H4 (cell line): ENCODE measurements at places on chromosomes 16 and 17. TPM values are rescaled to one million over a fixed set of nuclear protein-coding genes. Genes with fewer than 3 reads are reported as not detected.

DNA sequence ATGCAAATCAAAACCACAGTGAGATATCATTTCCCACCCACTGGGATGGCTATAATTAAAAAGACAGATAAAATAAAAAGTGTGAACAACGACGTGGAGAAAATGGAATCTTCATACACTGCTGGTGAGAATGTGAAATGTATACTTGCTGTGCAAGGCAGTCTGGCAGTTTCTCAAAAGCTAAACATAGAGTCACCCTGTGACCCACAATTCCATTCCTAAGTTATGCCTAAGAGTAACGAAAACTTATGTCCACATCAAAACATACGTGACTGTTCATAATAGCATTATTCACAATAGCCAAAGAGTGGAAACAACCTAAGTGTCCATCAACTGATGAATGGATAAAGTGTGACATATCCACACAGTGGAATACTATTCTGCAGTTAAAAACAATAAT is 38.1 kb upstream of the VPS4A start:
- no peak for DNase-seq

CLDN7 gene
- total RNA-seq: not detected in 2 replicates

DNA sequence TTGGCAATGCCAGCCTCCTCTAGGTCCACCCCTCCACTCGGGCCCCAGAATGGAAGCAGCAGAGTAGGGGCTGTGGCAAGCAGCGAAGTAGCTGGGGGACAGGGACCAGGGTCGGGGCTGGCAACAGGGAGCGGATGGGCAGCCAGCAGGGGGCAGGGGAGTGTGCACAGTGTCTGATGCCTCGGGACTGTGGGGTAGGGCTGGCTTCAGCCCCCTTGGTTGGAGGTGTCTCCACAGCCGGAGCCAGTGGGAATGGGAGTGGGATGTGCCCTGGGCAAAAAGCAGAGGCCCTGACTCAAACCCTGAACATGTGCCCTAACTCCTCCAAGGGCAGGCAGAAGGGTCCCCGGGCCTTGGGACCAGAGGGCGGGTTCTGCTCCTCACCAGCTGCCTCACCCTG is 18.5 kb upstream of the ARHGAP27 start:
- DNase-seq: no peak

CDH8 gene
- total RNA-seq: 0.08 and 1.4 TPM in 2 replicates

DNA sequence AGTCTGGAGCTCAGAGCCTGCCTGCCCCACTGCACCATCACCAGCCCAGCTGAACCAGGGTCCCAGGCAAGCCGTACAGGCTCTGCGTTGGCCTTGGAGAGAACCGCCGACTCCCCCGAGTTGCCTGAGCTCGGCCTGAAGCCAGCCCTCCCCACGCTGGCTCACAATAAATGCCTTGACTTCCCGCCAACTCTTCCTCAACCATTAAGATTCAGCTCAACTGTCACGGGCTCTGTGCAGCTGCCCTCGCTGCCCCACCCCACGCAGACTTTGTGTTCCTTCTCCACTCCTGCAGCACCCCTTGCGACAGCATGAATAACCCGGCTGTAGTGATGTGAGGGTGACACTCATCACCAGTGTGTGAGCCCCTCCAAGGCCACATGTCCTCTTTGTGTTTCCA is 4.8 kb upstream of the QPRT start:
- DNase-seq: no peak

DNA sequence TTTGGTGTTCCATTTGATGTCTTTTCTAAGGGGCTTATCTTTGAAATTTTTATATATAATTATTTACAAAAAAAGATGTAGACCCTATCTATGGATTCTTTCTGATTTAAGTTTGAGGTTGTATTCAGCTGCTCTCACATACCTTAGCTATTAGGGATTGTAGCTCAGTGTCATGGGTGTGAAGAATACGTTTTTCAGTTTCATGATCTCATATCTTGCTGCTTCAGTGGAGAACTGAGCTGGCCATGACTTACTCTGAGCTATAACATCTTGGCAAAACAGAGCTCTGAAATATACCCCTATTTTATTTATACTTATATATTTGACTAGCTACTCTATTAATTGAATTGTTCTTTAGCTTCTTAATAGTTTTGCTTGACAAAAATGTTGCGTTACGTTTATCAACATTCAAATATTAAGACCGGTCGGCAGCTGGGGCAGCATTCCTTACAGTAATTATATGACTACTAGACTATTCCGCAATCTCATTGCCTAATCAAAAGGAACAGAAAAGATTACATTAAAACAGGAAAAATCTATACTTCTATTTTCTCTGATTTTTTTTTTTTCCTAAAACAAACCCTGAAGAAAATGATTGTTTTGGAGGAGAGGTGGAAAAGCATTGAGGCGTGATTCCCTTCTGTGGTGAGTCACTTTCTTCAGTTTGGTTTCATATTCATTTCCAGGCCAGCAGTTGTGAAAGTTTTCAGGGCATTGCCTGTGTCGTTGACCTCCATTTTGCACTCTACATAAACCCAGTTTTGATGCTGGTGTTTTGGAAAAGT is 24.1 kb upstream of the KRT24 start:
- DNase-seq: peak; percentile 80

- DNase-seq: no peak
Observed at GRCh38 chr16:64872101-64872500, 249.8 kb downstream of the CDH11 start.

DNA sequence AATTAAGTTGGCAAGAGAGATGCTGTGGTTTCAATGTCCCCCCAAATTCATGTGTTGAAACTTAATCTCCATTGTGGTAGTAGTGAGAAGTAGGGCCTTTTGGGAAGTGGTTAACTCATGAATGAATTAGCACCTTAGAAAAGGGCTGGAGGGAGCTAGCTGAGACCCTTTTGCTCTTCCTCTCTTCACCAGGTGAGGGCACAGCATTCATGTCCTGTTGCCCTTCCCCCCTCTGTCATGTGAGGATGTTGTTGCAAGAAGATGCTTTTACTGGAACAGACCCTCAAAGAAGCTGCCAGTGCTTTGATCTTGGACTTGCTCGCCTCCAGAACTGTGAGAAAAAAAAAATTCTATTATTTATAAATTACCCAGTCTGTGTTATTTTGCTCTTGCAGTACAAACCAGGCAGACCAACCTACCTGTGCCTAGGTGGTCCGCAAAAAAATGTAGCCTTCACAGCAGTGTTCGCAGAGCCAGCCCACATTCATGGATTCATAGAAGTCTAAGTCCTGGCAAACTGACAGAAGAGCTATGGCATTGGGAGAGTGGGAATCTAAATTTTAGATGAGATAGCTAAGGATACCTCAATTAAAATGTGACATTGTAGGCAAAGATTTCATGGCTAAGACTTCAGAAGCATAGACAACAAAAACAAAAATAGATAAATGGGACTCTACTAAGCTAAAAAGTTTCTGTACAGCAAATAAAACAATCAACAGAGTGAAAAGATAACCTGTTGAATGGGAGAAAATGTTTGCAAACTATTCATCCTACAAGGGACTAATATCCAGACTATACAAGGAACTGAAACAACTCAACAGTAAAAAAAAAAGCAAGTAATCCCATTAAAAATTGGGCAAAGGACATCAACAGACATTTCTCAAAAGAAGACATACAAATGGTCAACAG is 32.0 kb upstream of the ABCA5 start:
- DNase-seq: peak; percentile 30

DNA sequence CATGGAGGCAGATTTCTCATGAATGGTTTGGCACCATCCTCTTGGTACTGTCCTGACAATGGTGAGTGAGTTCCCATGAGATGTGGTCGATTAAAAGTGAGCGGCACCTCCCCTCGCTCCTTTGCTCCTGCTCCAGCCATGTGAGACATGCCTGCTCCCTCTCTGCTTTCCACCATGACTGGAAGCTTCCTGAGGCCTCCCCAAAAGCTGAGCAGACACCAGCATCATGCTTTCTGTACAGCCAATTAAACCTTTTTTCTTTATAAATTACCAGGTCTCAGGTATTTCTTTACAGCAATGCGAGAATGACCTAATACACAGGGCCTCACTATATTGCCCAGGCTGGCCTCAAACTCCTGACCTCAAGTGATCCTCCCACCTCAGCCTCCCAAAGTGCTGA is 12.1 kb downstream of the ZNF500 start:
- no peak for DNase-seq

DNA sequence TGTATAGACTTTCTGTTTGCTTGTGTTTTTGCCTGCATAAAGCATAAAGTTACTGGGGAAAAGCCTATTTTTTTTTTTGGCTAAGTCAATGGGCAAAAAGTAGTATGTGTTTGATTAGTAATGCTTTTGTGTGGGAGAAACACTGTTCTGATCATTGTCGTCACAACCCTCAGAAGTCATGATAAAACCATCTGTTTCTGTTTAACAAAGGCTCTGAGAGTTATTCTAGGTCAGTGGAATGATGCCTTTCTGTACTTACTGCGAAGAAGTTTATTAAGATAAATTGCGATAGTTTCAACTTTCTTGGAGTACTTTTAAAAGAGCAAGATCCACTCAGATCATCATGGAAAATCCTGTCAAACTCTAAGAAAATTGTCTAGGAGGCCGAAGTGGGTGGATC is 80.9 kb downstream of the PRKCA start:
- no peak for DNase-seq

NECAB2 gene
- total RNA-seq: 0.37 and 0.52 TPM in 2 replicates

ACAP1 gene
- 0.19 TPM in 1 of 2 replicates, not detected in the other for total RNA-seq

DNA sequence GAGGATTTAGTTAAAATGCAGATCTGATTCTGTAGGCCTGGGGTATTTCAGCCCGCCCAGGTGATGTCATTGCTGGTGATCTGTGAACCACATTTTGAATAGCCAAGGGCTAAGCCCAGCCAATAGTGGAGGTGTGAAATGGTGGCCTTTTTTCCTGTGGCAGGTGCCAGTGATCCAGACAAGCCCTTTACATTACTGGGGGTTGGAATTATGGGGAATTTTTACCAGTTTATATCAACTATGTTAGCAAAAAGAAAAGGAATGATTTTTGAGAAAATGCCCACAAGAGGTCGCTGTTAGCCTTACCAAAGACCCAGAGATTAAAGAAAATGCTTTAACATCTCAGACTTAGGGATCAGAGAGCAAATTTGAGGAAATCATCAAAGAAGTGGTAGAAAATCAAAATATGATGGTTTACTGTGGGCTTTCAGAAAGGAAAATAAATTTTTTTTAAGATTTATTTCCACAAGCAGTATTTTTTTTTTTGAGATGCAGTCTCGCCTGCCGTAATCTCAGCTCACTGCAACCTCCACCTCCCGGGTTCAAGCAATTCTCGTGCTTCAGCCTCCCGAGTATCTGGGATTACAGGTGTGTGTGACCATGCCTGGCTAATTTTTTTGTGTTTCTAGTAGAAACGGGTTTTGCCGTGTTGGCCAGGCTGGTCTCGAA is 3.9 kb downstream of the VPS35L start:
- peak; percentile 23 for DNase-seq

DNA sequence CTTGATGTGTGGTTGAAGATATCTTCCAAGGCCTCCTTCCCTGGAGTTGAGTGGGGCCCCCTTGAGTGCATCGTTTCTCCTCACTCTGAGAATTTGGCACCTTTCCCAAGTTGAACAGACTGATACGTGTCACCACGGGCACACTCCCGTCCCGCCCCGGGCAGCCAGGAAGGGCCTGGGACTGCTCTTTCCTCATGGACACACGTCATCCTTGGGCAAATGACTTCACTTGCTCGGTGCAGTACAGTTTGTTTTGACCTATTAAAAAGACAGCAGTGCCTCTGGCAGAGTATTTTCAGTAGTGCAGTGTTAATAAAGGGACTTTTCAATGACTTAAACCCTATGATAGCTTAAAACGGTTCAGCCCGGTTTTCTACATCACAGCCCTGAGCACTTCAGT is 59.9 kb downstream of the SEC14L1 start:
- no peak for DNase-seq

- no peak for DNase-seq
Observed at GRCh38 chr16:8295513-8296237, 294.6 kb downstream of the TMEM114 start.

DNA sequence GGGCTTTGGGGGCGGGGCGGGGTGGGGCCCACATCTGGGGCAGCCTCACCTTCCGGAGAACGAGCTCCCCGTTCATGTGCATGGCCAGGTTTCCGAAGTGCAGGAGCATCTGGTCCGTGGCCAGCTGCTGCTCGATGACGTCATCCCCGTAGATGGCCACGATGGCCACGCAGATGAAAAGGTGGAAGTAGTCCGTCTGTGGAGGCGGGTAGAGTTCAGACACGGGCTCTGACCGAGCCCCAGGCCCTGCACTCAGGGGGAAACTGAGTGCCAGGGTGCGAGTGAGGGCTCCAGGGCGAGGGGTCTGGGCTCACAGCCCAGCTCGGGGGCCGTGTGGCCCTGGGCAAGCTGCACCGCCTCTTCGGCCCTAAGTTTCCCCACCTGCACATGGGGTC is 93.7 kb downstream of the TBC1D16 start:
- no peak for DNase-seq

RASD1 gene
- total RNA-seq: not detected in 2 replicates

- peak; percentile 13 for DNase-seq
Observed at GRCh38 chr16:52976539-52977167, 76.0 kb downstream of the CHD9NB start.

- DNase-seq: peak; percentile 1
Observed at GRCh38 chr17:15945527-15946191, 729 bp downstream of the ADORA2B start.

- DNase-seq: no peak
Observed at GRCh38 chr16:18060351-18060750, 276.2 kb downstream of the NPIPA8 start.

GNAO1 gene
- total RNA-seq: 0.68 and 1.1 TPM in 2 replicates

SALL1 gene
- total RNA-seq: 6.4 and 9.9 TPM in 2 replicates

GRCh38 chr17:19346351-19347255 is 15.9 kb downstream of the B9D1 start:
- DNase-seq: peak; percentile 66

DNA sequence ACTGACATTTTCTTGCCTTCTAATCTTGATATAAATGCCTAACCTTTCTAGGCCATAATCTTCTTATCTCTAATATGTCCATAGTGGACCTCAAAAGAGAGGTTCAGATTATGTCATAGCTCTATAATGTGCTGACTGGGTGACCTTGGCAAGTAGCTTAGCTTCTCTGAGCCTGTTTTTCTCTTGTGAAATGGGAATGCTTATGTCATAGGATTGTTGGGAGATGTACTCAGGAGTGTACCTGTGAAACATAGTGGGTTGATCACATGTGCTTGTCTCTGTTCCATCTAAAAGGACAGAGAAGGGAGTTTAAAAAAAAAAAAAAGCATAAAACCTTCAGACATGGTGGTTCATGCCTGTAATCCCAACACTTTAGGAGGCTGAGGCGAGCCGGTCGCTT is 2.4 kb downstream of the MED9 start:
- no peak for DNase-seq

GP1BA gene
- not detected in 2 replicates for total RNA-seq

DNA sequence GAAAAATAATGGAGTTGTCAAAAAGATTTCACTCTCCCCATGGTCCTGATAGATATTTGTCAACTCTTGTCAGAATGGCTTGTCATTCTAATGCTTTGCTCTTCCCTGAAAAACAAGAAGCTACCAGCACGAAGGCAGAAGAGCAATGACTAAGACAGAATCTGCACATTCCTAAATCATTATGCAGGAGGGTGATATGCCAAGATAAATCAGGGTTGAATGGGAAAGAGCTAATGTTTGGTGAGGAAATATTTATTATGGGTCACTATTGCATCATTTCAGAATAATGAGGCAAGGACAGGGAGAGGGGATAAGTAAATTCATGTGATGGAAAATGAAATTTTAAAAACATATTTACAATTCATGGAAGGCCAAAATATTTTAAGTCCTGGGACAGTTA is 297.5 kb upstream of the XYLT1 start:
- no peak for DNase-seq
